Activated CD4-positive, alpha-beta T cell treated with anti-CD3 and anti-CD28 coated beads, Interleukin-2, amount 10 ng/mL, durations not matched to agents 7 days and 5 days (primary cell): ENCODE measurements at places on chromosomes 13 and 19. TPM values are rescaled to one million over a fixed set of nuclear protein-coding genes. Genes with fewer than 3 reads are reported as not detected.
A peak's percentile ranks its signal among the peaks of the same experiment; 100 is the strongest.

The KCNN1 gene
- total RNA-seq, result not detected

The NKG7 gene
- total RNA-seq, result 71.7 TPM

DNA sequence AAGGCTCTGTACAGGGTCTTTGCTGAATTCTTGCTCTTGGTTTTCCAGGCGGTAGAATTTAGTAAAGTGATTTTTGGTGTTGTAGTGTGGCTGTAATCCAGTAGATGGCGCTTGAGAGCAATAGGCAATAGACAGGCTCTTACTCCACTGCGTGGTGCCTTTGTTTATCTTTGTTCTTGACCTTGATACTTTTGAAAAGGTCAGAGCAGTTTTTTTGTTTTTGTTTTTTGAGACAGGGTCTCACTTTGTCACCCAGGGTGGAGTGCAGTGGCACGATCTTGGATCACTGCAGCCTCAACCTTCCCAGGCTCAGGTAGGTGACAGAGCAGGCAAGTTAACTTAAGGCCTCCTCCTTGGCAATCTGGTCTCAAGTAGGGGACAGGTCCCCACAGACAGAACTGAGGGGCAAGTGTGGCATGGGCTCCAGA lies 12.2 kb upstream of the LILRA5 start:
- DNase-seq, result peak; percentile 66

DNA sequence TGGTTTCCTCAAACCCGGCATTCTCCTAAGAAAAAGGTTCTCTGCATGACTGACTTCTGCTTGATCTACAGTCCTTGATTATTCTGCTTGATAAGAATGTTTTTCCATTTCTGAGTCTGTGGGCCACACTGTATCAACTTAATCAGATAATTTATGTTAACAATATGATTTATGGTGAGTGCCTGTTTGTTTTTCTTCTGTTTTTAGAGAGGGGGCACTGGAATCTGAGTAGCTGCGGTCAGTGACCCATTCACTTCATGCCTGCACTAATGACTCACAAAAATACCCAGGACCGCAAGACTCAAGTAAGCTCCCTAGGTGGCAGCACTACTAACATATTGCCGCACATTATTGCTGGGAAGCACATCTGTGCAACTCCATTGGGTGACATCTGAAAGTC lies 542.3 kb upstream of the ATXN8OS start:
- DNase-seq, result no peak

The SYT3 gene
- not detected for total RNA-seq

- DNase-seq, result no peak
Measured at GRCh38 chr19:2782329-2782935, 641 bp downstream of the SGTA start.

The ARRDC5 gene
- 1.8 TPM for total RNA-seq

- DNase-seq, result no peak
Measured at GRCh38 chr13:65638572-65639168, 1591.5 kb downstream of the PCDH9 start.

The ZGLP1 gene
- total RNA-seq, result 1.6 TPM

DNA sequence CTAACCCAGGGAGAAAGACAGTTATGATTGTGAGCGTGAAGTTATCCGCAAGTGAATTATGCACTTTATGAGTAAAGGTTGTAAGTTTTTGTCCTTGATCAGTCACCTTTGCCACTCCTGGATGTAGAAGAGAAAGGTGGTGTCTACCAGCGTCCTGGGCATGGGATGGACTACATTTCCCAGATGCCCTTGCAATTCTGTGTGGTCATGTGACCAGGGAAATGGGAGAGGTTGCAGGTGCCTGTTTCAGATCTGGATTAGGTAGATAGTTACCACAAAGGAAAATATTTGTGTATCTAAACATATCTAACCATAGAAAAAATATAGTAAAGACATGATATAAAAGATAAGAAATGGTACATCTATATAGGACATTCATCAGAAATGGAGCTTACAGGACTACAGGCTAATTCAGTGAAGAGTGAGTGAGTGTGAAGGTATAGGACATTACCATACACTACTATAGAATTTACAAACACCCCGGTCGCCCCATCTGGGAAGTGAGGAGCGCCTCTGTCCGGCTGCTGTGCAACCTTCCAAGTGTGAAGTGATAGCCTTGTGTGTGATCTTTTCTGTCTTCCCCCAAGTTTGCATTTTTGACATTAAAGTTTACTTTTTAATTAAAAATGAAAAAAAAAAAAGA lies 51.6 kb upstream of the CACNA1A start:
- no peak for DNase-seq

- peak; percentile 27 for DNase-seq
Measured at GRCh38 chr19:38685666-38686529, 38.4 kb downstream of the ACTN4 start.

The ZNF491 gene
- total RNA-seq, result 1.4 TPM

GRCh38 chr19:38143847-38144246 lies 80.2 kb downstream of the DPF1 start:
- DNase-seq, result no peak

DNA sequence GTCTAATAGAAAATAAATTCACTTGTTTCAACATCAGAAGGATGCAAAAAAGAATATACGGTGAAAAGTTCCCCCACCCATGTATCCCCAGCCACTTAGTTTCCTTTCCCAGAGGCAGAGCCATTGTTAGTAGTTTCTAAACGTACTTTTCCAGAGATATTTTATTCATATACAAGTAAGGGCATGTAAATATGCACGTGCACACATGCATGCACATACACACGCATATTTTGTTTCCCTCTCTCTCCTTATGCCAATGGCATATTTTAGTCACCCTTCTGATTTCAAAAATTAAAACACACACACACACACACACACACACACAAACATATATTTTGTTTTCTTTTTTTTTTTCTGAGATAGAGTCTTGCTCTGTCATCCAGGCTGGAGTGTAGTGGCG lies 147.4 kb downstream of the PDS5B start:
- no peak for DNase-seq

- no peak for DNase-seq
Measured at GRCh38 chr13:29162638-29163235, 342.6 kb downstream of the MTUS2 start.

- no peak for DNase-seq
Measured at GRCh38 chr13:108273429-108274118, 4.1 kb downstream of the TNFSF13B start.

The EPS8L1 gene
- total RNA-seq, result 3.2 TPM

DNA sequence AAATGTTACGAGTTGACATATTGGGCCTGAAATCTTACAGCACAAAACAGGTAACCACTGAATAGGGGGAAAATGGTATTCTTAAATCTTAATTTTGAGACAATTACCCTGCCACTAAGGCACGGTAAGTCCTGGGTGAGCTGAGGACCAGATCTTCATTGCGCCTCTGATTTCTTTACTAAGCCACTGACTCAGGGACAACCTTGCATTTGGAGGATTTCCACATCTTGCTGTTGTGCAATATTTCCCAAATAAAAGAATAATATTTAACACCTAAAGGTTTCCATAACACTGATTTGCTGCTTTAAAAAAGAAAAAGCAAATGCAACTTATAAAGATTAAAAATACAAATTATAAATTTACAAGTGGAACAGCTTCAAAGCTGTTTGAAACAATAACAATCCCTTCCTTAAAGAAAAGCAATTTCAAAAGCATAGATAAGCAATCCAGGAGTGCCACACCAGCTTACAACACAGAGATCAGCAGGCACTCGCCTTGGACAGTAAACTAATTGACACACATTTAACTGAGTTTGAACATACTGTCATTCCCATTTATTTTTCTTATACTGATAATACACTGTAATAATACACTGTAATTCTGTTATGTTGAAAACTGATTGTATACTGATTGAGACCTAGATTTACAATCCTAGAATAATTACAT lies 79.6 kb upstream of the DOCK9 start:
- DNase-seq, result no peak

The SULT2A1 gene
- not detected for total RNA-seq

The UPK1A gene
- total RNA-seq, result 0.37 TPM

The PRR22 gene
- total RNA-seq, result 5.4 TPM

The KLK2 gene
- total RNA-seq, result not detected

DNA sequence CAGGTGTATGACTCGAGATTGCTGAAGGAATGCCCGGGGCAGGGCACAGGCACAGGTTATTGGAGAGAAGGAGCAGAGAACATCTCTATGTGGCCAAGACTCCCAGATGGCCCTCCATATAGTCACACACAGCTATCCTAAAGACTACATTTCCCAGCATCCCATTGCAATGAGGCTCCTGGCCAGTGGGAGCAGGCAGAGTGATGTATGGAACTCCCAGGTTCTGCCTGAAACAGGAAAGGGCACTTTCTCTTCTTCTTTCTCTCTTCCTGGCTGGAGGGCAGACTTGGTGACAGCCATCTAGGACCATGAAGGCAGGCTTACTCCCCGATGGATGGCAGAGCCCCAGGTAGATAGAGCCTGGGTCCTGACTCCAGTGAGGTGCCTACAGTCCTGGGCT lies 13.5 kb downstream of the PPP1R13L start:
- no peak for DNase-seq

The PHLDB3 gene
- total RNA-seq, result 18.6 TPM

The BICRA gene
- 23.3 TPM for total RNA-seq

The PRDX2 gene
- total RNA-seq, result 274 TPM

GRCh38 chr13:110869805-110870706 lies 44.8 kb downstream of the ANKRD10 start:
- DNase-seq, result no peak

DNA sequence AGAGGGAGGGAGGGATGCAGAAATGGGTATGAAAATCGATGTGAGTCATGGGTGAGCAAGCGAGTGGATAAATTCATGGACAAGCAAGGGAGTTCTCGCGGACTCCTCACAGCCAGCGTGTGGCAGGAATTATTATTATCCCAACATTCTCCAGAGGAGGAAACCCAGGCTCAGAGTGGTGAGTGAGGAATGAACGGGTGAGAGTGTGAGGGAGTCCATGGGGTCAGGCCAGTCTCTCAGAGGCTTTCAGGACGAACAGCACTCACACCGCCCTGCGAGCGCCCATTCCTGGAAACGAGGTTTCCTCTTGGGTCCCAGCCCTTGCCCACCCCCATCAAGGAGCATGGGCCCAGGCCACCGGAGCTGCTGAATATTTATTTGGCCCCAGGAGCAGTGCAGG lies 6.3 kb upstream of the DNAAF3 start:
- no peak for DNase-seq

DNA sequence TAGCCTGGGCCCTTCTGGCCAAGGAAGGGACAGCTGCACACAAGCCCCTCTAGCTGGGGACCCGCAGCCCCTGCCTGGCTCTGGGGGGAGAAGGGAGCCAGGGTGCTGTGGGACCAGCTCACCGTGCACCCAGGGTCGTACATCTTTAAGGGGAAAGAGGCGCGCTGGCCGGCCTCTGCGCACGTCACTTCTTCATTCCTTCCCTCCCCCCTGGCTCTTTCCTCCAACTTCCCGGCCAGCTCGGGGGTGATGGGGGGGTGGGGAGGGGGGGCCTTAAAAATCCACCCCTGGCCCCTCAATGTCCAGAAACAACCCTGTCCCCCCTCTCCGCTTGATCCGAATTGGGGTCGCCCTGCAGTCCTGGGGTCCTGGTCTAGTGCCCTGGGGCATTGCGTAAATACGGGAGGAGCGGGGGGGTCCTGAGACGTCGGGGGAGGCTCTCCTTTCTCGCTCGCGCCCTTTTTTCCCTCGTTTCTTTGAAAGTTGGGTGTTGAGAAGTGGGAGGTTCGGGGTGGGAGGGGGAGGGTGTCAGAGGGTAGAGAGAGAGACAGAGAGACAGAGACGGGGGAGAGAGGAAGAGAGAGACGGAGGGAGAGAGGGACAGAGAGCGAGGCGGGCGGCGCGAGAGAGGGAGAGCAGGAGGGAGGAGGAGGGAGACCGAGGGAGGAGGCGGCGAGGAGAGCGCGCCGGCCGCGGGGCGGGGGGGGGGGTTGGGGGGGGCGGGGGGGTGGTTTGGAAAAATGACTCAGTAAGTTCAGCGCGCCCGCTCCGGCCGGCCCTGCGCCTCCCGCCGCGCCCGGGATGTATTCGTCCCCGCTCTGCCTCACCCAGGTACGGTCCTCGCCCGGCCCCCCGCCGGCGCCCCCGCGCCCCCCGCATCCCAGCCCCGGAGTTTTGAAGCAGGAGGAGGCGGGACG lies at the start of gene NFIC:
Gene NFIC, plus strand, starts transcription at position 748 of the 917 bp plus-strand sequence. Its CDS starts 54 bp downstream, at position 802.
- DNase-seq, result no peak

DNA sequence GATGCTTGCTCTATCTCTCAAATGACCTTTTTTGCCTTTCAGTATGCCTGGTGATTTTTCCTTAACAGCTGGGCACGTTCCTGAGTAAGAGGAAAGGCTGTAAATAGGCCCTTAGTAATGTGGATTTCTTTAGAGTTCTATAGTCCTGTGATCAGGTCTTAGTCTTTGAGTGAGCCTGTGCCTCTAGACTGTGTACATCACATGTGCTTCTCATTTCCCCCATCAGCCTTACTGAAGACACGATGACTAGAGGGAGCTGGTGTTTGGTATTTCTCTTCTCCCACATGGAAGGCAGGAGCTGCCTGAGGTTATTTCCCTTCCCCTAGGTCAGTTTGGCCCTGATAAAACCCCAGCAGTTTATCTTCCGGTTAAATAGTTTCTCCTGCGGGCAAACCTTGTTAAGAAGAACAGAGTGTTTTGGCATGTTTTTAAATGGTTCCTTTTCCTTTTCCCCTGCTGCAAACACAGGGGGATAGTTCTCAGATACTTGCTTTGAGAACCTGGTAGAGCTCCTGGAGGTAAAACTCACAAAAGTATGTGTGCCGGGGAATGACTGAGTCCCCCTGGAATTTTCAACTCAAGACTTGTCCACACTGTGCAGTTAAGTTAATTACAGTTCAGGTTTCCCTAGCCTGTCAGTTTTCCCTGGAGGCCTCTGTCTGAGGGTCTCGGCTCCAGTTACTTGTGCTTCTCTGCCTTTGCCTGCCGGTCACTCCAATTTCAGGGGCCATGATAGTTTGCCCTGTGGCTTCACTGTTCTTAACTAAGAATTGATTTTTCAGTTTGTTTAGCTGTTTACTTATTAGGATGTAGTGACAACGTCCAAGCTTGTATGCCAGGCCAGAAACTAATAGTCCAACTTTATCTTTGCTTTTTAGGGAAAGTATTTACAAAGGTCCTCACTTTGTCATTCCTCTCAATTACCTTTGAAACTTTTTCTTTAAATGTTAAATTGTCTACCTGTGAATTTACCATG lies 94.4 kb downstream of the URI1 start:
- DNase-seq, result no peak

GRCh38 chr13:35814605-35815011 lies 316.6 kb downstream of the DCLK1 start:
- DNase-seq, result no peak

- no peak for DNase-seq
Measured at GRCh38 chr13:27383104-27383921, 41.1 kb upstream of the GTF3A start.
